ENCODE measurements at places on chromosomes 5 and 9.

DNA sequence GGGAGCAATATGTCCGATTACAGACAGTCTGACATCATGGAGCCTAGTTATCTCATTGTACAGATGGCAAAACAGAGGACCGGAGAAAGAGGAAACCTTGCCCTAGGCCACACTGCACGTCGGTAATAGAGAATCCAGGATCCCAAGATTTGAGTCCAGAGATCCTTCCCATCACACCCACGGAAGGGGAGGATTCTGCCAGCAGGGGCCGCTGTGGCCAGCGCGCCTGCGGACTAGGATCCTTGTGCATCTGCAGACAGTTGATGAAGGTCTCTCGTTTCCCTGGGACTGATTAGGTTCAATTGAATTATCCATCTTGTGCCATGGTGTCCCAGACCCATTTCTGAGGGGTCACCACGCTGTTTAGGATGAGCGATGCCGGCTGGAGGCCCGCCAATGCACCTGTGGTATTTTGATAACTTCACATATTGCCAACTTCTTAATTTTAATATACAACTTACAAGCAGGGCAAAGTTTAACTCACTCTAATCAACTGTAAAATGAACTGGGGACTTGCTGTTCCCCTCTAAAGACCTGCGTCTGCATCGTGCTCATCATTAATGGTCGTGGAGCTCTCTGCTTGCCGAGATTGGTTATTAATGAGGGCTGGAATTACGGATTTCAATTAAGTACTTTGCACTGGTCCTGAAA lies 592.7 kb upstream of the BRINP1 start:
- no peak for DNase-seq

- no peak for DNase-seq
These were observed 185.4 kb downstream of the CRB2 start for GRCh38 chr9:123541411-123541810.

DNA sequence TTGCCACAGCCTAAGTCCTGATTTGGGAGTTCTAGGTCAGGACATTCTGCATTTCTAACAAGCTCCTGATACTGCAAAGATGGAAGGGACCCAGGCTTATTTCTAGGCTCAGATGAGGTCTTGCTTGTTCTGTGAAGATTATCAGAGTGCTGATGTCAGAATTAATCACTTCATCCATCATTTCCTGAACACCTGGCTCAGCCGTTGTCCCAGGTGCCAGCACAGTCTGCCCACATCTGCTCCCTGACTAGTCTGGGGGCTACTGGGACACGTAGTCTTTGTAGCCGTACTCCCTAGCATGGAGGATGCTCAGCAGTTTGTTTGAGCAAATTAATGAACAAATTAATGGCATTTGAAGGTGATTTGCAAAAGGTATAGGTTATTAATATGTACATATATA lies 17.9 kb upstream of the SPINK4 start:
- DNase-seq = no peak

- no peak for DNase-seq
These were observed 1.2 kb upstream of the PCDHGA10 start for GRCh38 chr5:141411575-141411974.

DNA sequence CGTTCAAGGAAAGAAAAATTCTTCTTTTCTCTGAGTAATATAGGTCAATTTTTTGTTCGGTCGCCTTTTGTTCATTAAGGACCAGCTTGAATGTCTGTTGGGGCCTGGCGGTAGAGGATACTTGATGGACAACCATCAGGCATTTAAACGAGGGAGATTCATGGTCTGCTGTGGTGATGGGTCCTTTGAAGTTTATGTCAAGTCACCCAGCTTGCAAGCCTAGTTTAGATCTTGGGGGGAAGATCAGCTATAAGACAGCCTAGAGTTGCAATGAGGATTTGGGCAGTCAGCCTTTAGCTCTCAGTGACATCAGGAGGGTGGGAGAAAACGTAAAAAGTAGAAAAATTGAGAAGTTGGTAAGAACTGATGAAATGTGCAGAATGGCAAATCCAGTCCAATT lies 80.2 kb upstream of the SPRY4 start:
- no peak for DNase-seq

DNA sequence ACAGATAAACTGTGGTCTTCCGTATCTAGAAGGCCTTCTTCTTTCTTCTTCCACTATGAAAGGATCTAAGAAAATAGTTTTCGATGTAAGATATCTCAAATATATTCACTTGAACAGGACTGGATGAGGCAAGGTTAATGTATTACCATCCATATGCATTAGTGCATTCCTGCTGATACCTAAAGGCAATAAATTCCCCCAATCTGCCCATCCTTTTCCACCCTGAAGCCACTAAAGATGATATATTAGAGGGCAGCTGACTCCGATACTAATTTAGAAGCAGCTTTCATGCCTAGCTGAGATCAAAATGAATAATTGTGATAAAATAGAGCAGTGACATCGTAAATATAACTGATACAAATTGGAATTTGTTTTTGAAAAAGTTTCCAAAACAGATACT lies 63.3 kb downstream of the DEPDC1B start:
- DNase-seq = no peak

DNA sequence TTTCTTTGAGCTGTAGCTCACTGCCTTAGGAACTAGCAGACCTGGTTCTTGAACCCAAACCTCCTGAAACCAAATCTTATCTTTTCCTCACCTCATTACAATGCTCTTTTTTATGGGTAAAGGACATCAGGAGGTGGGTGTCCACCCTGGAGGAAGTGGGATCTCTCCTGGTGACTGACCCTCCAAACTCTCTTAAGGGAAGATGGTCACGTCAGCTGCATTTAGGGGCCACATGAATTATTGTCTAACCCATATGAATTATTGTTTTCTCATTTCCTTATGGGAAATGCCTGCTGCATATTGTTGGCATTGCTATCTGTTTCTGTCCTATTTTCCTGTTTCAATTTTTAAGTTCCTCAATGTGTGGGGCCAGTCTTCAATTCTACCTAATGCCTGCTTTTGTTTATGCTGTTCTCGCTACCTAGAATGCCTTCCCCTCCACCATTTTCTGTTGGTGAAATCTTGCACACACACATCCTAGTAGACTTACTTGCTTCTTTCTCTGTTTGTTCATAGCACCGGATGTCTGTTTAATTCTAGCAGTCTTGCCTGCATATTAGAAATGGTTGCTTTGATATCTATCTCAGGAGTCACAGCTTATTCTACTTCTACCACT lies 22.0 kb upstream of the SPINK1 start:
- DNase-seq = no peak

DNA sequence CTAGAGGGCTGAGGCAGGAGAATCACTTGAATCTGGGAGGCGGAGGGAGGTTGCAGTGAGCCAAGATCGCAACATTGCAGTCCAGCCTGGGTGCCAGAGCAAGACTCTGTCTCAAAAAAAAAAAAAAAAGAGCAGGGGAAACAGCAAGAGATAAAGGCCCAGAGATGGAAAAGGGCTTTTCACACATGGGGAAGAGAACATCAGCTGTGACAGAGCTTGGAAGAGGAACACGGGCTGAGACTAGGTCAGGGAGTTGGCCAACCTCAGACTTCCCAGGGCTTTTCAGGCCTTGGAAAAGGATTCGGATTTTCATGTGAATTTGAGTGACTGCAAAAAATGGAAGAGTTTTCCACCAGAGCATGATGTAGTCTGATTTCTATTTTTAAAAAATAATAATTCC lies 232.0 kb upstream of the NFIL3 start:
- DNase-seq = no peak

GRCh38 chr9:131500377-131500776 lies 2.3 kb upstream of the POMT1 start:
- DNase-seq = no peak

- DNase-seq = no peak
These were observed 268.3 kb downstream of the PJA2 start for GRCh38 chr5:109141222-109142200.

- no peak for DNase-seq
These were observed 49.4 kb downstream of the NEURL1B start for GRCh38 chr5:172690258-172691075.

GRCh38 chr5:139644646-139645429 lies 3.3 kb upstream of the CXXC5 start:
- DNase-seq = no peak

DNA sequence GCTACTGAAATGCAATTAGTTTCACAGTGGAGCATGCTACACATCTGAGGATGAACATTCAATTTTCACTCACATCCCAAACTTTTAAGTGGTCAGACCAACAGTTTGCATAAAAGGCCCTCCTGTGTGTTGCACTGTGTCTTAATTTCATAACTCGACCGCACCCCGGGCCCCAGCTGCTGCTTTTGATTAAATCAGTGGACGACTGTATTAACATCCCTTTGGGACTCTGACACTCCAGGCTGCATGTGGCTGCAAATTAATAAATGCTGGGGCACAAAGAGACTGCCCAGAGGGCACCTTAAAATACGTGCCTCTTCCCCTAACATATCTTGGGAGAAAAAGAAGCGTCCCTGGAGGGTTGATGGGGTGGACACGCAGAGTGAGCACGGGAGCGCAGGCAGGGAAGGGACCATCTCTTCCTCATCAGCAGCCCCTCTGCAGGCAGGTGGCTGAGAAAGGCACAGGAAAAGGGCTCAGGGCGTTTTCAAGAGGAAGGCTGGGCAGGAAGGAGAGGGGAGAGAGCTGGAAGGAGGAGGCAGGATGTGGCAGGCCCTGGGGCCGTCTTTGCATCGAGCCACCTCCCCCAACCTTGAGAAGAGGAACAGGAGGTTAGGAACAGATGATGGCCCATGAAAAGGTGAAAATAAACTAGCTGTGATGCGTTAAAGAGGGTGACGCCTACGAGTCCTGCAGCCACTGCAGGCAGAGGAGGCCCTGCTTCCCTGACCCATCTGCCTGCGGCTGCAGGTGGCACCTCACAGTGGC lies 18.6 kb downstream of the MED10 start:
- DNase-seq = peak; percentile 24

GRCh38 chr5:15968993-15969392 lies 210.6 kb downstream of the MARCHF11 start:
- DNase-seq = no peak

DNA sequence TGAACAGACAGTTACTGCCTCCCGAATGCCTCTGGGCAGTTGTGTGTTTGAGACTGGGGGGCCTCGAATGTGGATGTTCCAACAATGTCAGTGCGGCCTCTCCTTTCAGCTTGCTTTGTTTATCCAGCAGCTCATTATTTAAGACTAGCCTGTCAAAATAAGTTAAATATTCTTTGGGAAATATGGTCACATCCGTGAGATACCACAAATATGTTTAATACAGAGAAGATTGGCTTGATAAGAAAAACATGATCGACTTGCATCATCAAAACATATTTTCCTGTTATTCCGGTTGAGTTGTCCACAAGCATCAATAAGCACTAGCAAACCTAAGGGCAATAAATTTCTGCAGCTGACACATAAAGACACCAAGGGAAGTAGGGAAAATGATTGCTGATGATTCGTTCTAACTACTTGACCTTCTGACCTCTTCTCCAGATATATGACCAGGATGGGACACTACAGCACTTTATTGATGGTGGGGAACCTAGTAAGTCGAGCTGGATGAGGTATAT lies 66.5 kb downstream of the PRDM6 start:
- no peak for DNase-seq

DNA sequence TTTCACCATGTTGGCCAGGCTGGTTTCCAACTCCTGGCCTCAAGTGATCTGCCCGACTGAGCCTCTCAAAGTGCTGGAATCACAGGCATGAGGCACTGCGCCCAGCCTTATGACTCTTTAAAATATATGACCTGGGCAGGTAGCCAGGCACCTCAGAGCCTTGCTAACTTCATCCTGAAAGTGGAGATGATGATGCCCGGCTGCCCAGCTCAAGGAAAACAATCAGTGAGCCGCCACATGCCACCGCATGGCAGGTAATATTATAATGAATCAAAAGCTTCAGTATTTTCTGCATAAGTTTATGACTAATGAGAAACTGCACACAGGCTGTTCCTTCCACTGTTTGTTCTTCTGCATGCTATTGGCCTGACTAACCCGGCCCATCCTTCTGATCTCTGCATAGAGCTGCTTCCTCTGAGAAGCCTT lies 30.4 kb upstream of the DMRT1 start:
- DNase-seq = no peak

DNA sequence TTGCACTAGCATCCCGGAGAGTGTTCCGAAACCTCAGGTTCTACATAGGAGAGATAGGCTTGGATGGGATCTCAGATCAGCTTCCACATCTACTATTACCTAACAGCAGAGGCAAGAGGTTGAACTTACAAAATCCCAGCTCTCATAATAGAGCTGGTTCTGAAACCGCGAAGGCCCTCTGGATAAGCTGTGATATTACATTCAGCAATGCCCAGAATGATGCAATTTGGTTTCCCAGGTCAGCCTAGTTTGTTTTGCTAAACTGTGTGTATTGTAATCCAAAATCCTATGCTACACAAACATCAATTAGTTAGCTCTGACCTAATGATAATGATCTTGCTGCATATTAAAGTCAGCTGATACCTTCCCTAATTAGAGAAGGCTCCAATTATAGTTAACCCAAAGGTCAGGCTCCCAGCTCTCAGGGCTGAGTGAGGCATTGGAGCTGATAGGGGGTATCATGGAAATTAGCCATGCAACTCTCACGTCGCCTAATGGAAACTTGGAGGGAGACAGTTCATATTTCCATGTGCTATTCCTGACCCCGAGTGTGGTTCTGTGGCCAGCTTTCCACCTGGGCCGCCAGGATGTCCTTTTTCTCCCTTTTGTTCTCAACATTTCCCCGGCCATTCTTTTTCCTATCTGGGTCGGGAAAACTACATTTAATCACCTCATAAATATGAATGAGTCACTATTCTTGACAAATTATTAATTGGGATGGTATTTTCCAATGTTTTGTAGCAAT lies 278.4 kb upstream of the IRX1 start:
- no peak for DNase-seq

- DNase-seq = no peak
These were observed 13.3 kb upstream of the CDKN2B start for GRCh38 chr9:22022396-22022795.

GRCh38 chr9:9565700-9566099 lies 1047.1 kb downstream of the PTPRD start:
- no peak for DNase-seq

DNA sequence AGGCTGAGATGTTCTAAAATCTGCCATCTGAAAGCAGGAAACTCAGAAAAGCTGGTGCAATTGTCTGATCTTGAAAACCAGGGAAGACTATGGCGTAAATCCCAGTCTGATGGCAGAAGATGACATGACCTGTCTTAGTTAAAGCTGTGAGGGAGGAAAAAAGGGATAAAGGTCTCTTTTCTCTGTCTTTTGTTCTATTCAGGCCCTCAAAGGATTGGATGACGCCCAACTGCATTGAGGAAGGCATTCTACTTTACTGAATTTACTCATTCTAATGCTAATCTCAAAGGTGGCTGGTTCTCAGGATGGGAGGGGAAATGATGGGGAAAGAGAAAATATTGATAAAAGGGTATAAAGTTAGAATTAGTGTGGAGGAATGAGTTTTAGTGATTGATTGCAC lies 312.8 kb upstream of the CTNND2 start:
- DNase-seq = no peak

All from KG1 (cell line).